Activated T-cell treated with anti-CD3 and anti-CD28 coated beads, Interleukin-2, amount 50 U/mL, for 48 hours (primary cell): ENCODE measurements at places on chromosomes 1 and 21.
A peak's percentile ranks its signal among the peaks of the same experiment; 100 is the strongest.

- DNase-seq: no peak
These were observed 1300.0 kb downstream of the PLA2G4A start for GRCh38 chr1:188128761-188129160.

DNA sequence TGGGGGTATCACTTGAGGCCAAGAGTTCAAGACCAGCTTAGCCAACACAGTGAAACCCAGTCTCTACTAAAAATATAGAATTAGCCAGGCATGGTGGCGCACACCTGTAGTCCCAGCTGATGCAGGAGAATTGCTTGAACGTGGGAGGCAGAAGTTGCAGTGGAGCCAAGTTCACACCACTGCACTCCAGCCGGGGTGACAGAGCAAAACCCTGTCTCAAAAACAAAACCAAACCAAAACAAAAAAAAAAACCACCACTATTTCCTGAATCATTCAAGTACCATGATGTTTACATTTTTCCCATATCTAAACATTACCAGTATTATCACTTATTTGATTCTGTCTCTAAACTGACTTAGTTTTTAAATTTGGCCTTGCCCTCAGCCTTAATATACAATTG is 29.5 kb downstream of the TUT4 start:
- DNase-seq: no peak

- DNase-seq: no peak
These were observed 14.7 kb downstream of the CMPK1 start for GRCh38 chr1:47348246-47348645.

DNA sequence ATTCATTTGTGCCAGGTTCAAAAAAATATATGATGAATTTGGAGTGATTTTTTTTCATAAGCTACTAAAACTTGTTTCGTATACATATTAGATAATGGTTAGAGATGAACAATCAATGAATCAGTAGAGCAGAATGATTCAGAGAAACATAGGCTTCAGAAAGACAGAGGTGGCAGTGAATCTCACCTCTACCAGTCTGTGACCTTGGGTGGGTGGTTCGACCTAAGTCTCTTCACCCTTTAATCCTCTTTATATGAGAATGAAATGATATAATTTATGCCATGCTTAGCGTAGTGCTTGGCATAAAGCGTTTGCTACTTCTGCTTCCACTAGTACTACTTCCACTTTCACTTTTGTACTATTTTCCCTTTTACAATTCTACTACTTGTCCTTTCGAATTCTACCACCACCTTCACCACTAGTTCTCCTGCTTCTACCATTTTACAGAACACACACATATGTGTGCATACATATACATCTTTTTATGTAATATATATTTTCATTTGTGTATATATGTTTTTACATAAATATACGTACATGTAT is 45.1 kb downstream of the FYB2 start:
- no peak for DNase-seq

DNA sequence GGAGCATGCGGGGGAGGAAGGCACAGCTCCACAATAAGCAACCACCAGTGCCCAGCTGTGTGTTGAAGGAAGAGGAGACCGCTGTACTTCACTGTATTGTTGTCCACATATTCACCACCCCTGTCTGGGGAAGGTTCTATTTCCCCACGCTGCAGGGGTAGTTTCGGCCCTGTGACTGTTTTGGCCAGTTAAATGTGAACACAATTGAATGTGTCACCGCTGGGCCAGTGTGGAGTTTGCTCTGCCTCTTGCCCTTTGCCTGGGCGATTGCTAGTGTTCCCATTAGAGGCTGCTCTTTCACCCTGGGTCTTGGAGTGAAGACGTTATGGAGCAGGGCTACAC is 32.6 kb downstream of the UBE4B start:
- no peak for DNase-seq

DNA sequence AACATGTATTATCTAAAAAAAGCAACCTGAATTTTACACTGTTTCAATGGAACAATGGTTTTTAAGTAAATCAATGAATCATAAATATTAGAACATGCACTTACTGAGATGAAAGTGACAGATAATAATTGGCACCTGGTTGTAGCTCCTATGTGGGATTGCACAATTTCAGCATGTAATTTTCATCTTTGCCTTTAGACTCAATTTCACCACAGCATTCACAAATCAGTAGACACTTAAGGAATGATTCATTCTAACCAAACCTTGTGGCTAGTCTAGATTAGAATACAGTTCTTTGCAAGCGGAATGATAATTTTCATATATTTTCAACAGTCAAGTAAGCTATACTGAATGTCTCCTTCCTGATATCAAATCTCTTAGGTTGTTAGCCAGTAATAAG is 853.4 kb downstream of the KCNT2 start:
- DNase-seq: no peak

- no peak for DNase-seq
These were observed 204.1 kb downstream of the COL24A1 start for GRCh38 chr1:85952460-85952859.

GRCh38 chr1:40451238-40451585 is 936 bp downstream of the ZFP69B start:
- no peak for DNase-seq

DNA sequence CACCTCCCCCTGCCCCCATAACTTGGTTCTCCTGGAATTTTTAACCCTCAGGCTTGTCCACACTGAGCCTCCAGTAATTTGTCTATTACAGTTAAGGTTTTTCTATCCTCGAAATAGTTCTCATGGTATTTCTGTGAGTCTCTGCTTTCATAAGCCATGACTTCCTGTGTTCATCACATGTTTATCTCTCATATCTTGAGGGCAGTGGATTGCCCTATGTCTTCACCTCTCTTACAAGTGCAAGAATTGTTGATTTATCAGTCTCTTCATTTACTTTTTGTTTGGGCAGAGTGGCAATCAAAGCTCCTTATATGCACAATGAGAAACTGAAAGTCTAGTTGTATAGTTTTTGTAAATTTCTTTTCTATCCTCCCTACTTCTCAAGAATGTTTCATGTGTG is 328.4 kb downstream of the PLA2G4A start:
- DNase-seq: no peak

GRCh38 chr1:235859789-235860188 is 6.9 kb downstream of the LYST start:
- no peak for DNase-seq

DNA sequence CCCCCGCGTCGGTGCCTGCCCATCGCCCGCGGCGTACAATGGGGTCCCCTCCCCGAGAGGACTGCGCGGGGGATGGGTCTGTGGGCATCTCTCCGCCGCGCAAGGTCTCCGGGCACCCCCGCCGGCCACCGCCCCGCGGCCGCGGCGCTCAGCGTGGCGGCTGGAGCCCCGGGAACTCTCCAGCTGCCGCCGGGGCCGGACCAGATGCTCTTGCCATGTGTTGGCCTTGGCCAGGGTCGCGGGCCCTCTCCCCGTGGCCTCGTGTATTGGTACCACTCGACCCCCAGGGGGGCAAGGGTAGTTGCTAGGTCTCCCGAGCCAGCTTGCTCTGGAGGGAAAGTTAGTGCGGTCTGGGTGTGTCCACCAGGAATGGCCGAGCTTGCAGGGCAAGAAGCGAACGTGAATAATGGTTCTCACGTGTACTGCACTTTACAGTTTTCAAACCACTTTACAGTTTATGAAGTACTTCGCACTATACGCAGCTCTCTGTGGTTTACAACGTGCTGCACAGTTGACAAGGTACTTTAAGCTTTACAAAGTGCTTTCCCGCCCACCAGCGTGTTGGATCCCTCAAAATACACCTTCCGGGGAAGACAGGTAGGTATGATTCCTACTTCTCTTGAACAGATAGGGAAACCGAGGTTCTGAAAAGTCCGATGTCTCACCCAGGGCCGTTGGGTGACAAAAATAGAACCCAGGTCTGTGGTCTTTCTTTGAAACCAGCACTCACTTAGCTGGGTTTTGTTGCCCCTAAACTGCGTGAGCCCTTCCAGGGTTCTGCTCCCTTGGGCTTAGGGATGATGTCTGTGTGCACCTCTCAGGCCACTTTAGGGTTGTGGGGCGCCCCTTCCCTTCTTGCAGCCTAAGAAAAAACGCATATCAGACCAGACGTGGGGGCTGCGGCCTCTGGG is 1.2 kb downstream of the EPHB2 start:
- no peak for DNase-seq

GRCh38 chr1:66000033-66000637 is 207.4 kb downstream of the PDE4B start:
- DNase-seq: no peak

GRCh38 chr1:89041119-89041641 is 18.5 kb upstream of the GBP3 start:
- peak; percentile 57 for DNase-seq

DNA sequence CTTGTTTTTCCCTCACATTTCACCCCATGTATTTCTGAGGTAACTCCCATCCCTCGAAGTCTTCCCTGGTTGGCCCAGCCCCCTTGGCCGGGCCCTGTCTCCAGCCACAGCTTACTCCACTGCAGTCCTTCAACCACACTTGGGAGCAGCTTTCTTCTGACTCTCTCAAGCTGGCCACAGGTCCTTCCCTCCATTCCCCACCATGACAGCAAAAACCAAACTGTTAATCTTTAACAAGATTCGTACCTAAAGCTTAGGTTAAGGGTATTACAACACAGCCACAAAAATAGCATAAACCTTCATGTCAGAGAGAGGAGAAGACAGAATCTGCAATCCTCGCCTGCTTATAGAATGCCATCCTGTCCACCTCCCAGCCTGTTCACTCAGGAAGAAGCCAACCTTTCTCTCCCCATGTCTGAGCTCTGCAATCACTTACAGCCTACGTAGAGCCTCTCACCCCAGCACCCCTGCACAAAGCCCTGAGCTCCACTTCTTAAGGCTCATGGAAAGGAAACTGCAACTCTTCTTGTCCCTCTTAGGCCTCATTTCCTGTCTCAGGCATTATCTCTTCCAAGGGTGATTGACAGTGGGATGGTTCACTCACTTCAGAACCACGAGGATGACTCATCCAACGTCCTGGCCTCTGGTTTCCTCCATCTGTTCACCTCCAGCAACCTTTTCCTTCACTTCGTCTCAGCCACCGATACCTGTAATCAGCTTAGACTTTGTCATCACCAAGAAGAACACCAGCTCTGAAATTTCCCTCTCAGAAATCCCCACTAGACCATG is 72.8 kb downstream of the CD2 start:
- DNase-seq: peak; percentile 74

DNA sequence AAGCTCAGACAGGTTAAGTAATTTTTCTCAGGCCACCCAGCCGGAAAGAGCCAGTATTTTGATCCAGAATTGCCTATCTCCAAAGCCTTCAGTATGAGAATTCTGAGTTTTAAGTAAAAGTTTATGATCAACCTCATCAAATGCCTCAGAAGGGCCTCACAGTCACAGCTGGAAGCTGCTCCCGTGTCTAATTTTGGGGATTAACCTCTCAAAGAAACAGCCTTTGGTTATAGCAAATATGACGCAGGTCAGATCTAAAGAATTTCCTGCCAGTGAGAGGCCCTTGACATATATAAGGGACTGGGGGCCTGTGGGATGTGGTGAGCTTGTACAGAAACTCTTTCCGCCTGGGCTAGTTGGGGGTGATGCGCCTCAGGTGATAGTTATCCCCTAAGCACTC is 2.3 kb downstream of the EXTL1 start:
- DNase-seq: no peak

GRCh38 chr21:27333096-27333495 is 366.2 kb upstream of the ADAMTS5 start:
- no peak for DNase-seq

DNA sequence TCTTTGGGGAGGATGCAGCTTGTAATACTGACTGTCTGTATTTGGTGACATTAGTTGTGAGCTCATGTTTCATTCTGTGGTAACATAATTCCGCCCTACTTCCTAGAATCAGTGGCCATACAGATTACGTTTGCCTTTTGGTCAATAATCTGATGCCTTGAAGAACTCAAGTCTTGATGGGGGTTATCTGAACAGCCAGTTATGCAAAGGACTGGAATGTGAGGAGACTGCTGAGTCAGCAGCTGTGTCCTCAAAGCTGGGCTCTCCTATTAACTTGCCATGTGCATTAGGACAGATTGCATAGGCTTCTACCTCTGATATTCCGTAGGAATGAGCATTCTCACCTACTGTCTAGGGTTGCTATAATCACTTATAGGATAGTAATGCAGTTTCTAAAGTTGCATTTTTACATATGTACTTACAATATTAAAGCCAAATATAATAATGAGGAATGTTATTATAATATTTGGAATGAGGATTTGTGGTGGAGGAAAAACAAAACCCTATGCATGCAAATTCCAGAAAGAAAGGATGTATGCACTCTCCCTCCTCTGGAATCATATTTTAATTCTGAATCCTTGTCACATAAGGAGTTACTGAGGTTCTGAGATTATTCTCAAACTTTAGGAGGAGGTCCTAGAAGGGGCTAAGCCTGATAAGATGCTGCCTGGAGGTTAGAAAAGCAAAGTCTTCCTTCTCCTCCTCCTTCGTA is 116.0 kb downstream of the NOS1AP start:
- DNase-seq: no peak

DNA sequence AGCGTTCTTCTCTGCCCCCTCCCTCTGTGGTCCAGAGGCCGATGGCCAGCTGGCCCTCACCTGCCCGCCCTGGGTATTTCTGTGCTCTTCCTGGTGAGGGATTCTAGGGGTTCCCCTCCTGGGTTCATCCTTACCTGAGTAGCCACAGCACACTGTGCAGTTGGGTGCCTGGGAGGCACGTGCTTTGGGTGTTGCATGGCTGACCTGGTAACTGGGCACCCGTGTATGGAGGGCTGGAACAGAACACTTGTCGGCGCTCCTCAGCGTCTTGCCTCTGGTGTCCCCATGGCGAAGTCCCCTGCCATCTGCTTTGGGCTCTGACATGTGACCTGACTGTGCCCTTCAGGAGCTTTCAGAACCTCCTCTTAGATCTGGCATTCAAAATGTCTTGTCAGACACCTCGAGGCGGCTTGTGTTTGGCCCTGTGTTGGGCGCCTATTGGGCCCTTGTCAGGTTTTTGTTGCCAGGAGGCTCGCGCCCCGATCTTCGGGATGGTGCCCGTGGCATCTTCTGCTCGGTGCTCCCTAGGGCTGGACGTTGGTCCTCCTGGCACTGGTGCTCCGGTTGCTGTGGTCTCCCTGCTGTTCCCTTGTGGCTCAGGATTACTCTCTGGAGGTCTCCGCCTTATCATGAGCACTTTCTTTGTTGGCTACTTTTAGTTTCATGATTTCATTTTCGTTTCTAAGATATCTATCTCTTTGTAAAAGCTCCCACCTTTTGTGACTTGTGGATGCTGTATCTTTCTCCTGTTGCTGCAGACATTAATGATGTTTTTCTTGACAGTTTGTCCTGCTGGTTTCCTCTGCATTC is 28.5 kb downstream of the SKI start:
- no peak for DNase-seq

DNA sequence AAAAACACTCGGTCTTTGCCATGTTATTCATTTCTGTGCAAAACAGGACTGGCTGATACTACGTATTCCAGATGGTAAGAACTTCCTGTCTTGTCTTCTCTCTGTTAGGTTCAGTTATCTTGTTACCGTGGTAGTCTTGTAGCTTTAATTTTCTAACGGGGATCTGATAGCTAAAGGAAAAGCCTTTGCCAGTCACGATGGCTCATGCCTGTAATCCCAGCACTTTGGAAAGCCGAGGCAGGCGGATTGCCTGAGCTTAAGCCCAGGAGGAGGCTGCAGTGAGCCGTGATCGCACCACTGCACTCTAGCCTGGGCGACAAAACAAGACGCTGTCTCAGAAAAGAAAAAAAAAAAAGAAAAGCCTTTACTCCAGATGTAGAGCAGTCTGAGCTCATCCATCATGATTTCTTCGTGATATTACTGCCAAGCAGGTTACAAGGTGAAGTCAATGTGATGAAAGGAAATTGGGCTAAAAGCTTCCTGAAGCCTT is 11.1 kb upstream of the MSTO1 start:
- DNase-seq: no peak
